RCC 7860 (cell line): ENCODE measurements at places on chromosomes 7 and 10.

DNA sequence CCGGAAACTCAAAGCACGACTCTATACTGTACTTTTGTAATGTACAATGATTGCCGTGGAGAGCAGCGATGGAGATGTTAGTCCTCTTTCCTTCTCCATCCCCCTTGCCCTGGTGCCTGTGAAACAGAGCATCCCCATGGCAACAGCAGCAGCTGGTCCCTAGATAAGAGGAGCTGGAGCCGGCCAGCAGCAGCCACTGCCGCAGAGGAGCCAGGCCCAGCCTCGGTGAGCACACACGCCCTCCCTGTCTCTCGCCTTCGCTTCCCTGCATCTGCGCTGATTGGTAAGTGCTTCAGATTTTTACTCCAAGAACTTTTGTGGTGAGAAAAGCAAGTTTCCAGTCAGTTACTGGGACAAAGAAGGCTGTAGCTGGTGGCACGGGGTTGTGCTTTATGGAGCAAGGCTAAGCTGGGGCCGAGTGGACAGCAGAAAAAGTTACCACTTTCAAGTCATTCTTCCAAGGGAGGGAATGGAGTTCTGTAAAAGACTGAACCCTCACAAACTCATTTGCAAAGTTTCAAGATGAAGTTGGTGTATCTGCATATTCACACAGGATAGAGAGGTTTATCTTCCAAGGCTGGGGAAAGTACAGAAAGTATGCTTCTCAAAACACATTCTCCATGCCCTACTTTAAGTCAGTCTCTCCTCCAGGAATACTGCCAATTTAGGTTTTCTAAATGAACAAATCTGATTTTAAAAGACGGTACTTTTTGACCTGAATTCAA lies at the start of gene PPP1R17:
Gene PPP1R17, plus strand, starts transcription at position 192 of the 725 bp plus-strand sequence. CDS start 5,227 bp downstream, outside the sequence.
- DNase-seq: no peak

DNA sequence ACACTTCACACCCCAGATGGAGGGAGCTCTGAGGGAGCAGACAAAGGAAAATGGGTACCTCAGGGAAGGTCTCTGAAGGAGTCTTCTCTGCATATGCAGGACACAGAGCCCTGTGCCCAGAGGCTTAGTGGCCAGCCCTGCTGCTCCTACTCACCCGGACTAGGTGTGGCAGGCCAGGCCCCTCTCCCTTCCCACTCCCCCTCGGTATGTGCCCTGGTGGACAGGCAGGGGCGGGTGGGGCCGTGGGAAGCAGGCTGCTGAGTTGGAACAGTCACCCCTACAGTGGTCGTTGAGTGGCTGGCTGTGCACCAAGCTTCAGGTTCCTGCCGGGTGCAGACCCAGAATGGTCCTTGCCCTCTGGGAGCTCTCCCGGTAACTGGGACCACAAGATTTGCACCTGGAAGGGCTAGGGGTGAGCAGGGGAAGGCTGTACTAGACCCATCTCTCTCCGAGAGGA lies 68.6 kb downstream of the ZMIZ1 start:
- DNase-seq: no peak

- DNase-seq: peak; percentile 52
These were observed 634.2 kb upstream of the AUTS2 start for GRCh38 chr7:68964060-68964459.

- peak; percentile 45 for DNase-seq
These were observed 47.1 kb upstream of the HYAL4 start for GRCh38 chr7:123797673-123798531.

DNA sequence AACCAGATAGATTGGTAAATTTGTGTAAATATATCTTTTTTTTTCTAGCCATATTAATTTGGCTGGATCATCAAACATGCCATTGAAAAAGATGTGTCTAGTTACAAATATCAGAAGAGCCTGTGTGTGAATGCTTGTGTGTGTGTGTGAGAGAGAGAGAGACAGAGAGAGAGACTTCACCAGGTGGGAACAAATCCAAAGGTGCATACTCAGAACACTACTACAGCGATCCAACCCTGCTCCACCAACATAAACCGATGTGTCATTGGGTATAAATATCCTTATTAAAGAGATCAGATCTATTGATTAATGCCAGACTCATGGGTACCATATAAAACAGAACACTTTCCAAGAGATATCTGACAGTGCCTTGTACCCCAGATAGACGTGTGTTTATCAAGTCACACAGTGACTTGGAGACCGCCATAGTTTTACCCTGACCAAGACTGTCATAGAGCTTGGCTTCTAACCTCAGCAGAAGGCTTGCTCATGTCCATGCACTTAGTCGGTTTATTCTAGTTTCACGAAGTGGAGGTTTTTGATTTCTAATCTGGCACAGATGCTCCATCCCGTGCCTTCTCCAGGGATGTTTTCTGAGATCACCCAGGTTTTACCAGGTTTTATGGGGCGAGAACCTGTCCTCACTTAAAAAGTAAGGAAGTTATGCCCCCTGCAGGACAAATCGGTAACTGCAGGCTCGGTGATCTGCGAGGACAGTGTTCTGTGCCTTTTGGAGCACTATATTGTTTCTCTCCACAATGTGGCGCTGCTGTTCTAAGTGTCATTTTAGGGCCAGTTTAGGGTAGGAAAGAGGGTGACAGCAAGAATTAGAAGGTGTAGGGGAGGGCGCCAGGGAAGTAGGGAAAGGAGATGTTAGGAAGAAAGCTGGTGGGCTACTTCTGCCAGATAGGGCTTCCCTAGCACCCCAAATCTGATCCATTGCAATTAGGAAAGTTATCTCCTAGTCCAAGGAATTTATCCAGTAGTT lies 29.3 kb upstream of the WNT8B start:
- DNase-seq: peak; percentile 81

DNA sequence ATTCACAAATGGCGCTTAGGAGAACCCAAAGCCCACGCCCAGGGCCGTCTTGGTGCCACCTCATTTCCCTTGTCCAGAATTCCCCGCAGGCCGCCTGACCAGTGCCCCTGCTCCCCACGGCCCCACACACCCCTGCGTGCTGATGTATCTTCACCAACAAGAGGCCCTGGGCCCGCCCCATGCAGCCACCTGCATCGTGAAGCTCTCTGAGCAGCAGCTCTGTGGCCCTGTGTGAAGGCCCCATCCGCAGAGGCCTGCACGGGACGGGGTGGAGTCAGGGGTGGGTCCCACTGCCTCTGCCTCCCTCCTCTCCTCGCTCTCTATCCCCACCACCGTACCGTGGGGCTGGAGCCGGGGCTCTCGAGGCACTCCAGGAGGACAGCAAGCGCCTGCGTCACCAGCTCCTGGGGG lies 14.7 kb downstream of the BRAT1 start:
- no peak for DNase-seq

DNA sequence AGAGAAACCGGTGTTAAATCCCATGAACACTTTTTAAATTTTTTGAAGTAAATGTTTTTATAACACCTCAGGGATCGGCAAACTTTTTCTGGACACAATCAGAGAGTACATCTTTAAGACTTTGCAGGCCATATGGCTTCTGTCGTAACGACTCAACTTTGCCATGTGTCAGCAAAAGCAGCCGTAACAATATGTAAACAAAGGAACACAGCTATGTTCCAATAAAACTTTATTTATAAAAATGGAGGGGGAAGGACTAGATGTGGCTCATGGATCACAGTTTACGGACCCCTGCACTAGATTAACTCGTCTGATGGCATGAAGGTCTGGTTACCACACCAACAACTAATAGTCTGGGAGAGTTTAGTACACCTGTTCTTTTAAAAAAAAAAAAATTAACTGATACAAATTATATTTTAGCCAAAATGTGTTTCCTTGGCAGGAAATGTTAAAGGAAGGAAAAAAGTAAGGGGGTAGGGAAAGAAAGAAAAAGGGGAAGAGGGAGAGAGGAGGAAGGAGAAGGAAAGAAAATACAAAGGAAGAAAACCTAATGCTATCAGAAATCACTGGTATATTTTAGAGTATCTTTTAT lies 50.2 kb downstream of the ABI1 start:
- no peak for DNase-seq

GRCh38 chr10:14405076-14406065 lies 74.6 kb upstream of the FRMD4A start:
- peak; percentile 93 for DNase-seq

DNA sequence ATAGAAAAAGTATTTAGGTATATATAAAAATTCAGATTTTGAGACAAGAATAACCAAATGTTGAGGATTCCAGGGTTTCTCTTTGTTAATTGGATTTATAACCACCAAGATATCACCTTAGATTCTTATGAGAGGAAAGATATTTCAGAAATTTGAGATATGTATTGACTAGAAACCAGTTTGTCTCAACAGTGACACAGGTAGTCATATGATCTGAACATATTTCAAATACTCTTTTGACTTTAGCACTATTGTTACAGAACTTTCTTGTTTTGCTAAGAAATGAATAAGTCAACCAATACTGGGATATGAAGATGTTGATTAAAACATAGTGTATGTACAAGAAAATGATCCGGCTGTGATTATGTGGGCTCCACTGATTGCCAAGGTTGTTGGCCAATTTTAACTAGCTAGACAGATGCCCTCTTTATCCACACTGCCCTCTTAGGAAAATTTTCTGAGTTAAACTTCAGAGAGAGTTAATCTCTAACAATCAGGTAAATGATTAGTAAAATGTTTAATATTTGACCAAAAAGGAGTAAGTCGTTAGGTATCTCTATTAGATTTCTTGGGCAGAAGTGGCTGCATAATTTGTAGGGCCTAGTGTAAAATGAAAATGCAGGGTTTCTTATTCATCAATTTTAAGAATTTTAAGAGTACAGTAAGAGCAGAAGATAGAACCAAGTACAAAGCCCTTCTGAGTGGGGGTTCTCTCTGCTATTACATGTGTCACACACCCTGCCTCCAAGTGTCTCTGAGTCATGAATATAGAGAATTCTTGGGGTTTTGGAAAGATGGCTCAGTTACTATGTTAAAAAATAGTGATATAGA lies 376.0 kb downstream of the TFEC start:
- peak; percentile 73 for DNase-seq

DNA sequence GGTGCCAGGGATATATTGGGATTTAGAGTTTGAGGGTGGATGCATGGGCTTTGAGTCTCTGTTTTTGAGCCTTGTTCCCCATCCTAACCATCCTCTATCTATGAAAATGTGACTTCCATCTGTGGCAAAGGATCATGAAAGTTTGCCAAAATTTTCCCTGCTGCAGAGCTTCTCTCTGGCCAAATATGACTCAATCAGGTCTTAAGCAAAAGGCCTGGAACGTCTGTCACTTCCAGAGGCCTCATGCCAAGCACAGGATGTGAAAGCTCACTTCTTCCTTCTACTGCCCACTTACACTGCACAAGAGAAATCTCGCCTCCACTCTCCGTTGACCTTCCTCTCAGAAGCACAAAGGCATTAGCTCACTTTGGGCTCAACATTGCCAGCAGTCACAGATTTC lies 696.9 kb upstream of the NRP1 start:
- no peak for DNase-seq

GRCh38 chr7:42167206-42167605 lies 69.8 kb downstream of the GLI3 start:
- peak; percentile 18 for DNase-seq

GRCh38 chr7:211033-211714 lies 18.8 kb downstream of the FAM20C start:
- DNase-seq: no peak

GRCh38 chr7:31267486-31267885 lies 73.0 kb downstream of the NEUROD6 start:
- no peak for DNase-seq

DNA sequence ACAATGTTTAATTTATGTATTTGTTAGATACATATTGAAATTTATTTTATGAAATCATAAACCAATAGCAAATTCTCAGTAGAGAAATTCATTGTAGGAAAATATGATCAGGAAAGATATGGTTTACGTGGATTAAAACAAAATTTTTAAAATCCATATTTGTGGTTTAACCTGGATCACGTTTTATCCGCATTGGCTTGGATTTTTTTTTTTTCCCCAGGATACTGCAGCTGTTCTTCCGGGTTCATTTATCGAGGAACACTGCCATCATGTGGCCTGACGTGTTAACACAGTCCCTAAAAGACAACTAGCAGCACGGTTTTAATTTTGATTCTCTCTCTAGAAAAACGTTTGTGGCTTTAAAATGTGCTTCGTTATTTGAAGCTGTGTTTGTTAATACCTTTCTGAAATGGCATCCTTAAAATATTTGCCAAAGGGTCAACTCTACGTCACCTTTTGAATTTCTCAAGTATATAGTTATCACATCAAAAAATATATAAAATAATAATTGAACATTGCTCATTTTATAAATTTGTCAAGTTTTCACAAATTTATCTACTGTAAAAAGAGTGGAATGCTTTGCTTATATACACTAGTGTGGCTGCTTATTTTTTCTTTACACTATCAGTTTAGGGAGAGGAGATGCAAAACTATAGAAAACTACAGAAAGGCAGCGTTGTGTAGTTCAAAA lies 8.7 kb upstream of the ASB4 start:
- DNase-seq: peak; percentile 80

- no peak for DNase-seq
These were observed 176.8 kb downstream of the KIAA1217 start for GRCh38 chr10:24385776-24386175.

GRCh38 chr7:47622946-47623640 lies 41.2 kb upstream of the TNS3 start:
- DNase-seq: no peak

- DNase-seq: no peak
These were observed 29.5 kb upstream of the SEM1 start for GRCh38 chr7:96739167-96739566.

DNA sequence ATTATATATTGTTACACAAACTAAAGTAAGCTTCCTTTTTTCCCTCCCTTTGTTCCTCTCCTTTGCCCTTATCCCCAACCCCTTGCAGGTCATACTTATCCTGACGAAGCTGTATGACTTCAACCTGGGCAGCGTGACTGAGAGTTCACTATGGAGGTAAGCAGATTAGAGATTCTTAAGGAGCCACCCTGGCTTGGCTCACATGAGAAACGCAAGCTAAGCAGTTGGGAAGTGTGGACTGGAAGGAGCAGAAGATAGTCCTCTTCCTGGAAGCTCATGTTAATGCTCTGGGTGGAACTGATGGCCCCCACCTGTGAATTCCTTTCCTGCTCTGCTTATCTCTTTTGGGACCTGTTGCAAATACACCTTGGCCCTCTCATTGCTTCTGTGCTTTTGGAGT lies 201.6 kb downstream of the SORCS3 start:
- DNase-seq: no peak

DNA sequence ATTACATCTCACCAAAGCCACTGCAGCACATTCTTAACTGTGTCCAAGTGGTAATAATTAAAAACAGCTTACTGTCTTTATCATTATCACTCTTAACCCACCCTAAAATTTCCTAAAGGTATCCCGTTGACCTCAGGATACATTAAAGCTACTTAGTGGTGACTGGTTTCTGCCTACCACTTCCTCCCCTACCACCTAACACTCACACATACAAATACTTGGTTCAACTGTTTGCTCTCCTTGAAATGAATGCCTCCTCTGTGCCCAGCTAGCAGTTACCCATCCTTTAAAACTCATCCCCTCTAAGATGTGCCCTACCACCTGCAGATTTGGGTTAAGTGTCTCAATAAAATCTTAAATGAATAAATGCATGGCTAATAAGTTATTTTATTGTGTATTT lies 7.1 kb downstream of the PCGF5 start:
- no peak for DNase-seq

DNA sequence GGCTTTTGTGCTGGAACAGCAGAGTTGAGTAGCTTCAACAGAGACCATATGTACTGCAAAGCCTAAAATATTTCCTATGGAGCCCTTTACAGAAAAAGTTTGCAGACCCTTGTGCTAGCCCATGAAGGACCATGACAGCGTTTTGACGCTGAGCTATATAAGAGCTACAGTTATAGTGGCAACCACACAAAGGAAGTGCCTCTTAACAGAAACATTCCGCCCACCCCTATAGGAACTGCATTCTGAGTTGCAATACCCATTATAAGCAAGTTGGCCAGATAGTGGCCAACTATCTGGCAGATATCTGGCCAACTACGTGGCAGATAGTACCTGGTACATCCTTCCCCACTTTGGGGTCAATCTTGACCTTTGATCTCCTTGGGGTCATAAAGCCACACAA lies 47.5 kb upstream of the DMBT1 start:
- no peak for DNase-seq
